ENCODE measurements at places on chromosomes 3 and 15. TPM values are rescaled to one million over a fixed set of nuclear protein-coding genes. Genes with fewer than 3 reads are reported as not detected.

The KLHL25 gene
- 4.0 TPM for total RNA-seq

The IRAK2 gene
- total RNA-seq: 4.7 TPM

The FAM3D gene
- not detected for total RNA-seq

The ZBBX gene
- total RNA-seq: not detected

GRCh38 chr15:40918146-40918798 lies 10.9 kb upstream of the DLL4 start:
- H3K36me3 ChIP-seq: no peaks in the 10 kb centered on the region
- no peak overlapping the region for H3K27ac ChIP-seq
- no peak overlapping the region for H3K4me3 ChIP-seq
- no peak for DNase-seq

DNA sequence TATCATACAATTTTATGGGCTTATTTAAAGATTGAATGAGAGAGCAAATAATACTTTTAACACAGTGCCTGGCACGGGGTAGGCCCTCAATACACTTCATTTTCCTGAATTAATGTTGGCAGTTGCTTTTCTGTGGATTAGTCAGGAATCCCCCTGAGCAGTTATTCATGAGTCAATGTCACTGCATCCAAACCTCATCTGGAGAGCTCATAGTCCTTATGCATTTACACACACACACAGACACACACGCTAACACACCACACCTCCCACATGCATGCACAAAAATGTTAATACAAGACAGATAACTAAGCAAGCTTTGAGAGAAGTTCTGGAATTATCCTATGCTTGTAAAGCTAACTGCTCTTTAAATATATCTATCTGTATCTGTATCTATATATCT lies 34.0 kb upstream of the TNFAIP8L3 start:
- DNase-seq: no peak
- H3K4me1 ChIP-seq: peaks cover 17% of the 10 kb centered on the region
- no peaks in the 10 kb centered on the region for H3K36me3 ChIP-seq
- H3K4me3 ChIP-seq: no peak overlapping the region

- peaks cover 4% of the 10 kb centered on the region for H3K36me3 ChIP-seq
- H3K4me1 ChIP-seq: peaks cover 42% of the 10 kb centered on the region
- no peaks in the 10 kb centered on the region for H3K27me3 ChIP-seq
- H3K4me3 ChIP-seq: no peak overlapping the region
Measured at GRCh38 chr15:63212050-63213004, 22.9 kb downstream of the RAB8B start.

GRCh38 chr3:102135316-102135715 lies 286.0 kb downstream of the NFKBIZ start:
- H3K4me3 ChIP-seq: no peak overlapping the region
- H3K36me3 ChIP-seq: no peaks in the 10 kb centered on the region
- H3K27ac ChIP-seq: no peak overlapping the region
- H3K4me1 ChIP-seq: no peaks in the 10 kb centered on the region
- DNase-seq: no peak
- no peaks in the 10 kb centered on the region for H3K27me3 ChIP-seq

DNA sequence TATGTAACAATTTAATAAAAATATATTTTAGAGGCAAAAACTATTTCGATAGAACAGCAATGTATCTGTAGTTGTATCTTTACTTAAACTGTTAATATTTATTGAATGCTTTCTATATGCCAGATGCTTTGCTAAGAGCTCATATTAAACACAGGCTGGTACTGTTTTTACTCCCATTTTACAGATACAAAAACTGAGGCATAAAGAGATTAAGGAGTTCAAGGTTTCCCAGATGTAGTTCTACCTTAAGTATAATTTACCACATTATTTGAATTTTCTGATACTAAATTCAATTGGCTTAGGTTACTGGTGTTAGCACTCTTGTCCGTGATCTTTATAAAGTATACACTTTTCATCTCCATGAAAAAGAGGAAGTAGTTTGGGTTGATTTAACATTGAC lies 149.8 kb downstream of the ROBO2 start:
- no peak for DNase-seq
- H3K36me3 ChIP-seq: no peaks in the 10 kb centered on the region
- no peaks in the 10 kb centered on the region for H3K4me1 ChIP-seq
- H3K4me3 ChIP-seq: no peak overlapping the region

DNA sequence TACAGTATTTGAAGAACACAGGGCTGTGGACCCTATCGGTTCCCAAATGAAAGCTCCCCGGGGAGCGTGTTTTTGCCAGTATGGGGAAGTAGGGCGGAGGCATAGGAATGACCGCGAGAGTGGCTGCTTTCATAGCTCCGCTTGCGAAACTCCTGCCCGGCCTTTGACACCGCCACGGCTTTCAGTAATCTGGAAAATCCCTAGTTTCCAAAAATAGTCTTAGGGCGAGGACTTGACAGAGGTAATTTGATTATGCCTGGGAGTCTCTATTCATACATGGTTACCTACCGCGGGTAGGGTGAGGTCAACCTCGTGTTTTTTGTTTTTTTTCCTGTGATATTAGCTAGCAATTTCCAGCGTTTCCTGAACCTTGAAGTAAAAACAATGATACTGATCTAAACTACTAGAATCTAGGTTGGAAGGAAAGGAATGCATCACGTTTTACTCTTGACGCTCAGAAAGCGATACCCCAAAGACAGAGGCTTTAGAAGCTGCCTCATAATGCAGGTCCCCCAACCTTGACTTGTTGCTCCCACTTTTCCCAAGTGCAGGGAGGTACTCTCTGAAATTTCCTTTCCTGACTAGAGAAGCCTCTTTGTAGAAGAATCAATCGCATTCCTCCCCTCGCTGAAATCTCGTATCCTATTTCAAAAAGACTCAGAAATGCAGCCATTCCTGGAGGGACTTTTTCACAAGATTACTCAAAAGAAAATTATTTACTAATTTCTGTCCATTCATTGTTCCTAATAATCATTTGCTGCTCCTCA lies 894 bp upstream of the CCNL1 start:
- peaks cover 41% of the 10 kb centered on the region for H3K36me3 ChIP-seq
- peaks cover 38% of the 10 kb centered on the region for H3K4me1 ChIP-seq
- no peaks in the 10 kb centered on the region for H3K27me3 ChIP-seq
- H3K4me3 ChIP-seq: peak overlapping the region; percentile 80
- H3K27ac ChIP-seq: peak overlapping the region; percentile 99
- DNase-seq: peak; percentile 81

GRCh38 chr3:138946663-138947494 lies at the start of the genes FOXL2 and FOXL2NB:
Gene FOXL2 (minus strand): TSS chr3:138947137. CDS start chr3:138946722, 415 bp downstream.
Gene FOXL2NB (plus strand): TSS chr3:138947217. CDS start chr3:138947365, 148 bp downstream.
- H3K36me3 ChIP-seq: no peaks in the 10 kb centered on the region
- DNase-seq: no peak
- H3K27ac ChIP-seq: no peak within 1 kb of the TSS
- peaks cover 27% of the 10 kb centered on the region for H3K4me1 ChIP-seq

GRCh38 chr3:106208251-106208650 lies 339.4 kb upstream of the CBLB start:
- H3K36me3 ChIP-seq: no peaks in the 10 kb centered on the region
- DNase-seq: no peak
- H3K4me3 ChIP-seq: no peak overlapping the region
- H3K4me1 ChIP-seq: no peaks in the 10 kb centered on the region
- H3K27ac ChIP-seq: no peak overlapping the region

GRCh38 chr3:69044608-69045007 lies 7.5 kb downstream of the TMF1 start:
- no peak overlapping the region for H3K27ac ChIP-seq
- peaks cover 84% of the 10 kb centered on the region for H3K36me3 ChIP-seq
- no peak overlapping the region for H3K4me3 ChIP-seq
- no peaks in the 10 kb centered on the region for H3K4me1 ChIP-seq
- H3K27me3 ChIP-seq: no peaks in the 10 kb centered on the region
- no peak for DNase-seq

DNA sequence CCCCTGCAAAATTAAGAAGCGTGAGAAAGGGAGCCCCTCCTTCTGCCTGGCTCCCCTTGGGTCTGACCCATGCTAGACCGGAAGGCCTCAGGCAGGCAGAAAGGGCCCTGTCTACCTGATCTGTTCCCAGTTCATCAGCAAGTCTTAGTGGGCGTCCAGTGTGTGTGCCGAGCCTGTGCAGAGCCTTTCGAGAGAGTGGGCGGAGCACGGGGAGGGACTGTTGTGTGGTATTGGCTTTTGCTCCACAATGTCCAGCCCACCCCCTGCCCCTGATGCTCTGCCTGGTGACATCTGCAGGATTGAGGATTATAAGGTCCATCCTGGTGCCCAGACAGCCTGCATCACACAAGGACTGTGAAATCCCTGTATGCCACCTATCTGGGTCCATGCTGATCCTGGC lies 82.9 kb downstream of the CHDH start:
- H3K27ac ChIP-seq: no peak overlapping the region
- H3K36me3 ChIP-seq: no peaks in the 10 kb centered on the region
- H3K27me3 ChIP-seq: no peaks in the 10 kb centered on the region
- no peak for DNase-seq

- H3K27ac ChIP-seq: no peak overlapping the region
- no peaks in the 10 kb centered on the region for H3K27me3 ChIP-seq
- DNase-seq: no peak
Measured at GRCh38 chr3:156834962-156835535, 8.9 kb downstream of the LEKR1 start.

DNA sequence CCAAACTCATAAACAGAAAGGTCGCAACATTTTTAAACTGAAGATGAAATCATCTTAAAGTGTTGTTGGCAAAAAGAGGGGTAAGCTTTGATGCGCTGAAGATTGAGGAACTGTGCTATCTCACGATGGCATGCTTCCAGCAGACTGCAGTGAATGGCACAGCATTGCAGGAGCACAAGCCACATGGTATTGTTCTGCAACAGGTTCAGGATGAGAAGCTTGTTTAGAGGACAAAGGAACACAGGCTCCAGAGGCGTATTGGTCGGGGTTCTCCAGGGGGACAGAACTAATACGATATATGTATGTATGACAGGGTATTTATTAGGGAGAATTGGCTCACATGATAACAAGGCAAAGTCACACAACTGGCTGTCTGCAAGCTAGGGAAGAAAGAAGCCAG lies 13.8 kb upstream of the PLD1 start:
- no peak overlapping the region for H3K27ac ChIP-seq
- no peak overlapping the region for H3K4me3 ChIP-seq
- no peaks in the 10 kb centered on the region for H3K27me3 ChIP-seq
- no peaks in the 10 kb centered on the region for H3K36me3 ChIP-seq

DNA sequence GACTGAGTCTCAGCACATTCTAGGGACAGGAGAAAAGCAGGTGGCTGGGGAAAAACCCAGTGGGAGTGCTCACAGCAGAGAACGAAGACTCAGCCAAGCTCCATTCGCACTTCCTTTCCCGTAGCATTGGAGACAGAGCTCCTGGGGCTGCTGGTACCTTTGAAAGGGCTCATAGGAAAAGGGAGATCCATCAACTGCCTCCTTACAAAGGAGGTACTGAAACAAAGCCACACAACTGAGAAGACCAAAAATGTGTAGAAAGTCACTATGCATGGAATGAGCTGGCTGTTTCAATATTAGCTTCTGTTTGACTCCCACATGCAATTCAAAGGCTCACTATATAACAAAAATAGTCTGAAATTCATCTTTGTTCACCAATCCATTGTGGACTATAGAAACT lies 16.9 kb downstream of the STIMATE start:
- no peaks in the 10 kb centered on the region for H3K27me3 ChIP-seq
- DNase-seq: no peak
- no peak overlapping the region for H3K4me3 ChIP-seq
- no peak overlapping the region for H3K27ac ChIP-seq

GRCh38 chr3:123511726-123512125 lies 62.8 kb upstream of the ADCY5 start:
- no peaks in the 10 kb centered on the region for H3K4me1 ChIP-seq
- H3K27me3 ChIP-seq: no peaks in the 10 kb centered on the region
- H3K27ac ChIP-seq: no peak overlapping the region
- H3K4me3 ChIP-seq: no peak overlapping the region
- no peaks in the 10 kb centered on the region for H3K36me3 ChIP-seq

- no peak within 1 kb of the TSS for H3K27ac ChIP-seq
- H3K36me3 ChIP-seq: no peaks in the 10 kb centered on the region
- DNase-seq: no peak
- H3K4me3 ChIP-seq: no peak within 1 kb of the TSS
Measured at GRCh38 chr15:74173380-74174218, at the start of gene ISLR. Gene ISLR (plus strand): TSS chr15:74173710. CDS start chr15:74174859, 1,149 bp downstream.

GRCh38 chr3:33113772-33114621 lies at the start of gene CRTAP:
Gene CRTAP (plus strand): TSS chr3:33114014. CDS start chr3:33114078, 64 bp downstream.
- no peaks in the 10 kb centered on the region for H3K27me3 ChIP-seq
- H3K36me3 ChIP-seq: peaks cover 6% of the 10 kb centered on the region
- peaks cover 17% of the 10 kb centered on the region for H3K4me1 ChIP-seq
- peak within 1 kb of the TSS; percentile 62 for H3K27ac ChIP-seq
- peak; percentile 94 for DNase-seq

DNA sequence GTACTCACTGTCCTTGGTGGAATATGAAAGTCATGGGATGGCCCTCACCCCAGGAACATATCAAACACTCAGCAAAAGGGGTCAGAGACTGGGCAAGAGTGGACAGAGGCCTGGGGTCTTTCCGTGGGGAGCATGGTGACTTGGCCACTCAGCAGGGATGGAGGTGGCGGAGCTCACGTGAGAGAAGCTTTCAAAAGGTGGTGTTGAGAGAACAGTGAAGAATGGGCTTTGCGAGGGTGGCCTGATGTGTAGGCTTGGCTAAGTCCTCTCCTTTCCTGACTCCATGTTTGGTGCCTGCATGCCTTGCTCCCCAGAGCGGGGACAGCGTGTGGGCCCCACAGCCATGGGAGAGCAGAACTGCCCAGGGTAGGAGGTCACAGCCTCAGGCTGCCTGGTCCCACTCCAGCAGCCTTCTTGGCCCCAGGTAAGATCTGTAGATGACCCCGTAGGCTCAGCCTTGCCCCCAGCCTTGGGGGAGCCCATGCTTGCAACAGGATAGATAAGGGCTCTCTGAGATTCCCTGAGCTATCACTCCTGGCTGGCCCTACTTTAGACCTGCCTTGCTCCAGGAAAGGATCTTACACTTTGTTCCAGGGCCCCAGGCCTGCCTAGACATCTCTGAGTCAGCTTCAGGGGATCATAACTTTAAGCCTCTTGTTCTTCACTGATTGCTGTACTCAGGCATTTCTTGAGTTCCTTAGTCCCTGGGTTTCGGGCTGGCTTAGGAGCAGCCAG lies 17.0 kb downstream of the RPLP1 start:
- peaks cover 20% of the 10 kb centered on the region for H3K4me1 ChIP-seq
- peak; percentile 31 for DNase-seq
- H3K27ac ChIP-seq: no peak overlapping the region

- H3K4me1 ChIP-seq: peaks cover 7% of the 10 kb centered on the region
- H3K36me3 ChIP-seq: no peaks in the 10 kb centered on the region
- H3K27ac ChIP-seq: no peak overlapping the region
- no peak for DNase-seq
Measured at GRCh38 chr3:42476225-42477125, 26.0 kb upstream of the VIPR1 start.

- no peak for DNase-seq
- H3K27ac ChIP-seq: no peak overlapping the region
- no peak overlapping the region for H3K4me3 ChIP-seq
Measured at GRCh38 chr3:187310954-187311470, 19.5 kb upstream of the MASP1 start.

GRCh38 chr3:167489571-167489970 lies 15.7 kb upstream of the SERPINI2 start:
- no peak overlapping the region for H3K27ac ChIP-seq
- no peak overlapping the region for H3K4me3 ChIP-seq
- DNase-seq: no peak
- no peaks in the 10 kb centered on the region for H3K4me1 ChIP-seq
- H3K27me3 ChIP-seq: no peaks in the 10 kb centered on the region

- H3K4me1 ChIP-seq: no peaks in the 10 kb centered on the region
- H3K27ac ChIP-seq: no peak overlapping the region
- no peak overlapping the region for H3K4me3 ChIP-seq
- no peaks in the 10 kb centered on the region for H3K36me3 ChIP-seq
- no peaks in the 10 kb centered on the region for H3K27me3 ChIP-seq
Measured at GRCh38 chr3:4957978-4958377, 21.3 kb upstream of the BHLHE40 start.

Measured in SJSA1 (cell line).